Articular chondrocyte of knee joint (primary cell): ENCODE measurements at places on chromosomes 2 and 18. TPM values are rescaled to one million over a fixed set of nuclear protein-coding genes. Genes with fewer than 3 reads are reported as not detected.

CAD gene
- total RNA-seq, result 19.1 and 28.1 TPM in 2 replicates

NT5DC4 gene
- total RNA-seq, result not detected in 2 replicates

NEUROD1 gene
- not detected in 2 replicates for total RNA-seq

LRRTM1 gene
- not detected in 2 replicates for total RNA-seq

EVA1A gene
- total RNA-seq, result 19.1 and 40.6 TPM in 2 replicates
